ENCODE measurements at places on chromosomes 2 and 18.

GRCh38 chr2:119136872-119137271 lies 21.7 kb downstream of the C1QL2 start:
- DNase-seq, result no peak

GRCh38 chr2:61420991-61421544 lies 49.8 kb downstream of the USP34 start:
- no peak for DNase-seq

DNA sequence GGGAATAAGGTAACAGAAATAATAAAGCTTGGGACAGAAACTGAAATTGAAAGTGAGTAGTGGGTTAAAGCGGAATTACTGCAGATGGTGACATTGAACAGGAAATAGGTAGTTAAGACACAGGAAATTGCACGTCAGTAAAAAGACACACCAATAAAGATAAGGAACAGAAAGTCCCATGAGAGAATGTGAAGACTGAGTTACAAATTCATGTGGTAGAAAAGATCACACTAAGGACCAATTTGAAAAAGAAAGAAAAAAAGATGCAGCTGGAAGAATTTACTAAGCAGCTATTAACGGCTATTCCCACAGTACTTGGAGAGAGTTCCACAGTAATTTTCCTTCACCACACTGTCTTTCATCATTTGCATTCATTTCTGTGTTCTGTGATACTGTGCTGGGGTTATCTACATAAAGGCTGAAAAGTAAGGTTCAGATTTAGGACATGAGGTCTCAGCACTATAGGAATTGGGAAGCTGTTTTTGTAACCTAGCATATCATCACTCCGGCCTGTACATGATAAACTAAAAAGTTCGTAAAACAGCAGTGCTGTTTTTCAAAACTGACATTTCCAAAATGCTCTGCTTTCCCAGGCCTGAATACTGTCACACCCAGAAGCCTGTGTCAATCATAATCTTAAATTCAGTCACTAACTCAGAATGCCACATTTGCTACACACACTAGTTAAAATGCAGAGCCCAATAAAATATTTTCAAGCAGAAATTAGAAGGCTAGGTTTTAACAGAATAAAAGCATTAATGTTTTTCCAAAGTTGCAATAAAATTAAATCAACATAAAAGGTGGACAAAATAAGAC lies 42.9 kb downstream of the SRBD1 start:
- DNase-seq, result no peak

- DNase-seq, result no peak
Measured at GRCh38 chr18:5895299-5895875, at the start of gene TMEM200C. Gene TMEM200C (minus strand): TSS chr18:5895522. CDS start chr18:5892063, 3,459 bp downstream.

DNA sequence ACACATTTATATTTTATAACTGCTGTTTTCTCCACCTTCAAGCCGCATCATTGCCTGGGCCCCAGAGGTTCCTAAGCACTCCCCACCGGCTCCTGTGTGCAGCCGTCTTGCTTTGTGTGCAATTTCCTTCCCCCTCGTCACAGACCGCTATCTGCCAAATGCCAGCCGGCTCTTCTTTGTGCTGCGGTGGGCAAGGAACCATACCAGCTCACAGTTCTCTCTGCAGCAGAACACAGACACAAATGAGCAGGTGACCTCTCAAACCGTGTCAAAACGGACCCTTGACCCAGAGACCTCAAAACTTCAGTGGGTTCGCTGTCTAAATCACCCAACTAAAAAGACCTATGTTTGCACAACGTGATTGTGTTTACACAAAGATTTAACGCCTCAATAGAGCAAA lies 58.2 kb downstream of the KLF7 start:
- no peak for DNase-seq

DNA sequence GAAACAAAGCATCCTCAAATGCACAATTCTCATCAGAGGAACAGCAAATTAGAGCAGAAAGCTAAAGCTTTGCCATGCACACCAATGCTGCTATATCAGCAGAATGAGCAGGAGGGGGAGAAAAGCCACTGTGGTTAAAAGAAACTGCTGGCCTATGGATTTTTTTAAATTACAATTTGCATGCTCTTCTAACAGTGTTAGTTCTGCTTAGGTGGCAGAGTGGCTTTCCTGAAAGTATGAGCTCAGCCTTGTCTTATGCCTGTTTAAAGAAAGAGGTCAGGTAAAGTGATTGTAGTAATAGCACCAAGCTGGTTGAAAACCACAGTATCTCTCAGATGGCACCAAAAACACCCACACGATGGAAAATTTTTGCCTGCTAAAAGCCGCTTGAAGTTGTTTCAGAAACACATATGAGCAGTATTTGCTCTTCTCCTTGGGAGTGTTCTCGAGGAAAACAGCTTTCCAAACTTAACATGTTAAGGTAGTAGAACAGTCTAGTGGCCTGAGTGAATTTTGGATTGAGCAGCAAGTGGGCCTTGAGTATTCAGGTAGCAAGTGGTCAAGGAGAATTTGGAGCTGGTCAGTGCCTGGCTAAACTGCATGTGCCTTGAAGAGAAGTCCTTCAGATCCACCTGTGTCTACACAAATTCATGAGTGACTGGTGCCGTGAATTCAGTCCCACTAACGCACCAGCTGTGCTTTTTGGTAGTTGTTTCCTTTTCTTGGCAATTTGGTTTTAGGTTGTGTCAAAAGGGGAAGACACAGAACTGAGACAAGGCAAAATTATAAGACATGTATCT lies 19.6 kb upstream of the NDUFV2 start:
- peak; percentile 60 for DNase-seq

- no peak for DNase-seq
Measured at GRCh38 chr18:45086777-45087176, 406.1 kb downstream of the SETBP1 start.

GRCh38 chr2:142951190-142952007 lies 73.9 kb downstream of the KYNU start:
- no peak for DNase-seq

- no peak for DNase-seq
Measured at GRCh38 chr18:37419315-37419714, 146.3 kb downstream of the CELF4 start.

DNA sequence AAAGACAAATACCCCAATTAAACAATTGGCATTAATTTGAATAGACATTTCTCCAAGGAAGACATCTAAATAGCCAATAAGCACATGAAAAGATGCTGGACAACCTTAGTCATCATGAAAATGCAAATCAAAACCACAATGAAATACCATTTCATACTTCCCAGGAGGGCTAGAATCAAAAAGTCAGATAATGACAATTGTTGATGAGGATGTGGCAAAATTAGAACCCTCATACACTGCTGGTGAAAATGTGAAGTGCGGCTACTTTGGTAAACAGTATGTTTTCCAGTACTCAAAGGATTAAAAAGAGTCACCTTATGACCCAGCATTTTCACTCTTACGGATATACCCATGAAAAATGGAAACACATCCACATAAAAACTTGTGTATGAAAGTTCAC lies 91.6 kb downstream of the FIGN start:
- no peak for DNase-seq

- DNase-seq, result no peak
Measured at GRCh38 chr2:156536534-156536933, 100.4 kb downstream of the GPD2 start.

Data from stimulated activated CD4-positive, alpha-beta T cell treated with anti-CD3 and anti-CD28 coated beads, Interleukin-2, amount 100 ng/mL, for 24 hours (primary cell).